ENCODE measurements at places on chromosomes 6 and 20.

- DNase-seq = no peak
Measured at GRCh38 chr6:33808641-33809180, 4.9 kb upstream of the MLN start.

DNA sequence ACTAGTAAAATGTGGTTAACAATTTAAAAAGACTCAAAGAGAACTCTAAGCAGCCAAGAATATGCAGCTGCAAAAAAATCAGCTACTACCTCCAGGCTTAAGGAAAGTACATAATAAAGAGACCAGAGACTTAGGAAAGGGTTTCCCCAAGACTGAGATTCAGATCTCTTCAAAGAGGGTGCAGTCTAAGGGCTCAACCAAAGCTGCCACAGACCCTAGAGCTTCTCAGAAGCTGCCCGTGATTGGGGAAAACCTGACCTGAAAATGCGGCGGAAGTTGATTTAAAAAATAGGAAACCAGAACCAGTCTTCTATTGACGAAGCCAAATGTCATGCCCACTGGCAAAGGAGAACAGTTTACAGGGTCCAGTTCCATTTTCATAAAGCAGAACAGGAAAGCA lies 516.8 kb upstream of the MARCKS start:
- no peak for DNase-seq

GRCh38 chr6:135624402-135625295 lies 127.1 kb upstream of the AHI1 start:
- peak; percentile 16 for DNase-seq

GRCh38 chr6:25418454-25419052 lies 139.4 kb downstream of the CARMIL1 start:
- no peak for DNase-seq
